Stimulated activated CD4-positive, alpha-beta T cell treated with anti-CD3 and anti-CD28 coated beads, TNF-alpha, amount 100 ng/mL, for 48 hours (primary cell): ENCODE measurements at places on chromosomes 1 and 21.

- DNase-seq: no peak
These were observed 100.2 kb downstream of the LTN1 start for GRCh38 chr21:28892199-28893111.

DNA sequence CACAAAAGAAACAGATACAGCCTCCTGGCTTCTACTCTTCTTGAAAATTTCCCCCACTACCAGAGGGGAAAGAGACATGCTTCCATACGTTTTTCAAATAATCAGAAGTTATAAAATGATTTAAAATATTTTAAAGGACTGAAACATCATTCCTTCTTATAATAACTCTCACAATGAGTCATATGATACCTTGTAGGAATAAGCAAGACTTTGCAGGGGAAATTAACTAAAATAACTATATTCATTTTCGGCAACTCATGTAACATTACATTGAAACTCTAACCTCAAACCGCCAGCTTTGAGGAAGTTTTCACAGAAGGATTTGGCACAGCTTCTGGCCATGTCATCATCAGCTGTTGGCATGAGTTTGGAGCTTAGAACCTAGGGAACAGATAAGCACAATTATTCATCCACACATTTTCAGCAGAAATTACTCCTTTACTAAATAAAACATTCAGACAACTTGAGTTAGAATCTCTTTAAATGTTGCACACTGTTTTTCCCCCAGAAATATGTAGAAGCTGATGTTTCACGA is 85.9 kb downstream of the USP24 start:
- no peak for DNase-seq

- DNase-seq: no peak
These were observed 8.6 kb downstream of the NR5A2 start for GRCh38 chr1:200035956-200036618.

DNA sequence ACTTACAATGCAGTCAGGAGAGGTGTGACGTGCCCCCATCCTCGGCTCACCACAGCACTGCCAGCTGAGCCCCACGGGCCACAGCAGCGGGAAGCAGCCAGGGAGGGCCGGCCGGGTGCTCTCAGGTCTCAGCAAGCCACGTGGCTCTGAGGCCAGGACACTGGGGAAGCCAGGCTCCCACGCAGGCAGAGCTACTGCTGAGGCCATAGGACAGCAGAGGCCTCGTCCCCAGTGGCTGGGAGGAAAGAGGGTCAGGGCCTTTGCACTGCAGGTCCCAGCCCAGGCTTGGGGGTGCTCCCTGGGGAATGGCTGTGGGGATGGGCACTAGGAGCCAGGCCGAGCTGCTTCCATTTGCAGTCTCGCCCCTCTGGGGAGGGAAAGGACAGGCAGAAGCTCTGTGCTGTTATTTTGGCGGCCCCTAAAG is 5.8 kb downstream of the LRRC47 start:
- no peak for DNase-seq

DNA sequence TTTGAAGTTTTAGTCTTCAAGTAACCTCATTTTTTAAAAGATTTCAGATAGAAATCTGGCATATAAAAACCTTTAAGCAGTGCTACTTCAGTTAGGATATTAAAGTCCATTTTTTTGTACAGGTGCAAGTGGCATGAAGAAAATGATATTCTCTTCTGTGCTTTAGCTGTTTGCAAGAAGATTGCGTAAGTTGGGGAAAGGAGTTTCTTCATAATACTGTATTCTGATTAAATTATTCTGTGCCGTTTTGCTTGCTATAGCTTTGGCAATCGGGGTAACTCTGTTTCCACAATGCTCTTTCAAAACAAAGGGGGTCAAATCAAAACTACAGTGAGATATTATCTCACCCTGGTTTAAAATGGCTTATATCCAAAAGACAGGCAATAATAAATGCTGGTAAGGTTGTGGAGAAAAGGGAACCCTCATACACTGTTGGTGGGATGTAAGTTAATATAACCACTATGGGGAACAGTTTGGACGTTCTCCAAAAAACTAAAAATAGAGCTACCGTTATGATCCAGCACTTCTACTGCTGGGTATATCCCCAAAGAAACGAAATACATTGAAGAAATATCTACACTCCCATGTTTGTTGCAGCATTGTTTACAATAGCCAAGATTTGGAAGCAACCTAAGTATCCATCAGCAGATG is 27.1 kb downstream of the MAEL start:
- no peak for DNase-seq
